SIG-M5 (cell line): ENCODE measurements at places on chromosomes 3 and 15.

GRCh38 chr3:99639579-99639978, 1.2 kb downstream of the COL8A1 start:
- DNase-seq, result no peak

GRCh38 chr3:184880276-184881019, 68.5 kb downstream of the VPS8 start:
- no peak for DNase-seq

DNA sequence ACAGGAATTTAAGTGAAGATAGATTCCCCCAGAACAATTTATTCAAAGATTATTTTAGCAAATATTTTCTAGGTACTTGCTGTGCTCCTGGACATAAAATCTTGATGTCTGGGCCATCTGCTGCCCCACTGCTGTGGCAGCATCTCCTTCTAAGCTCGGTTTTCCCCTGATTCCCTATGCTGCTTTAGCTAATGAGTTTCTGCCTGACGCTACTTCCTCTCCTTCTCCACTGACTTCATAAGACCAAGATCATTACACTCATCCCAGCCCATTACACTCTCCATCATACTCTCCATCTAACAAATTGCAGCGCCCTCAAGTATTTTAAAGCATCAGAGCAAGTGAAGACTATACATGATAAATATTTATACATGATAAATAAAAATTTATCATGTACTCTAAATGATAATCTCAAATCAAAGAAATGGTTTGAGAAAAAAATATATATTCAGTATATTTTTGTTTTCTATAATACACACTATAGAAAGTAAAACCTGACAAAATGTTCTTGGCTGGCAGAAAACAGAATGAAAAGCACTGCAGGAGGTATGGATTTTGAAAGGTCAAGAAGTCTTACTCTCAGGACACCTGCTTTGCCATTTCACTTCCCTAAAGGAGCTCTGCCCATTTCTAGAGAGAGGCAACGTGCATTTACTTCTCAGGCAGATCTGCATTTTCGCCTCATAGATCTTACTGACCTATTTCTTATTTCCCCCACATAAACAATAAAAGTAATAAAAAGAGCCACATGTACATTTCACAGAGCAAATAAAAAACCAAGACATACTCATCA, 232.0 kb downstream of the KCNMB2 start:
- no peak for DNase-seq

- DNase-seq, result no peak
These were observed 18.7 kb upstream of the MTMR14 start for GRCh38 chr3:9630550-9631139.

DNA sequence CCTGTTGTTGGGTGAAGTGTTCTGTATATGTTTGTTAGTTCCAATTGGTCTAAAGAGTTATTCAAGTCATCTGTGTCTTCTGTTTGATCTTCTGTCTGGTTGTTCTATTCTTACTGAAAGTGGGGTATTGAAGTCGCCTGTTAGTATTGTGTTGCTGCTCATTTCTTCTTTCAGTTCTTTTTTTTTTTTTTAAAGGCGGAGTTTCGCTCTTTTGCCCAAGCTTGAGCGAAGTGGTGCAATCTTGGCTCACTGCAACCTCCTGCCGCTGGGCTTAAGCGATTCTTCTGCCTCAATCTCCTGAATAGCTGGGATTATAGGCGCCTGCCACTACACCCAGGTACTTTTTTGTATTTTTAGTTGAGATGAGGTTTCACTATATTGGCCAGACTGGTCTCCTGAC, 23.5 kb downstream of the PFN2 start:
- DNase-seq, result no peak

DNA sequence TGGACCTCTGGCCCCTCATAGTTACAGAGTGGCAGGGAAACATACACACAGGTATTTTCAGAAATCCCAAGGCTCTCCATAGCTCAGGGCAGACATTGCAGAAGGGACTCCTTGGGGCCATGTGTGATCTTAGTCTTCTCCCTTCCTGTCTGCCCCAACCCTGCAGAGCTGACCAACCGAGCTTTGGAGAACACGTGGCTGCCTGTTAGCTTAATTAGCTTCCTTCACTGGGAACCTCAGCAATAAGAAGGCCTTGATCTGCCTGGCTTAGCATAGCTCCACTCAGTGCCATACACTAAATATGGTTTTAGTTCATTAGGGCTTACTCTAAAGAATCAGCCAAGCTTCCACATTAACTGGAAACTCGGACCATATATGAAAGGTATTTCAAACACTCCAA, 12.3 kb downstream of the LYZL4 start:
- DNase-seq, result no peak

- DNase-seq, result no peak
These were observed 4.4 kb upstream of the BRPF1 start for GRCh38 chr3:9727041-9727595.

DNA sequence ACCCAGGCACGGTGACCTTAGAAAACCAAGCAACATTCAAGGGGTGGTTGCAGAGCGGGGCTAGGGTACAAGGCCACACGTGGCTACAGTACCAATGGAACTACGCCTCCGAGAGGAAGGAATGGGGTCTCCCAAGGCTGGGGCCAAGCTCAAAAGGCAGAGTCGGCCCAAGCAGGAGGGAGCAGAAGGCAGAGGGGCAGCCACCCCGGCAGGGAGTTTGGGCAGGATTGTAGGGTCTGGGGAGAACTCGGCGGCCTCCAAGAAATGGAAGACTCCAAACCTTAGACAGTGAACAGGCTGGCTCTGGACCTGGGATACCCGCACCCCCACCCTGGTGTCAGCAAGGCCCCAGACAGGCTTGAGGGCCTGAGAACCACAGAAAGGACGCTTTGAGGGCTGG, 28.7 kb downstream of the ATRIP start:
- DNase-seq, result no peak

DNA sequence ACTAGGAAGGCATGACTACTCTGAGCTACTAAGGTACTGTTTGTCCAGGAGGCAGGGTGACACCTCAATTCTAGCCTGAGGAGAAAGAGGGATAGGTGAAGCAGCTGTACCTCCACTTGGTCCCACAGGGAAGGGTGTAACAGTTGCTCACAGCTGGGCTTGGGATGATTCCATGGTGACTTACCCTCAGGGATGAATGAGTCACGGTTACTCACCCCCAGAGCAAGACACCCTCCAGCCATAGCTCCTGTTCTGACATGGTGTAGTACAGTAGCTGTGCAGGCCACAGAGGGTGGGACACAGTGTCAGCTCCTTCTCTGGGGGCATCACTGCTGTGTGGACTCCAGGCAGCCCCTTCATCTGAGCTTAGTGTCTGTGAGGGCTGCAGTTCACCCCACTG, 868.6 kb upstream of the SEMA6D start:
- no peak for DNase-seq

GRCh38 chr3:49681543-49681942, 7.4 kb downstream of the APEH start:
- DNase-seq, result no peak

DNA sequence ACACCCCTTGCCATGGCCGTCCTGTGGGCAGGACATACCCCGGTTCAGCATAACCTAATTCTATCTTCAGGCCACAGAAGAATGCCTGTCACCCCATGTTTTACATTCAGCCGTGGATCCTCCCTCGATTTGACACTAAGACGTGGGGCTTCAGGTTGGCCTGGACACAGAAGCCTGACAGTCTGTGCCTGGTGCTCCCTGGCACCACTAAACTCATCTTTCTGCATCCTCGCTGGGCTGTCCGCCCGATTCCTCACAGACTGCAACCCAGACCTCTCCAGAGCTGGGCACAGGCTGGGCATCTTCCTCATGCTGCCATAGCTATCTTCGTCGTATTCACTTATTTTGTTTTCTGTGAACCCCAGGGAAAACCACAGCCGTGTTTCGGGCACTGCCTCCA, 117.8 kb upstream of the IQSEC1 start:
- DNase-seq, result no peak

GRCh38 chr3:123791417-123791816, 92.7 kb downstream of the MYLK start:
- no peak for DNase-seq

- no peak for DNase-seq
These were observed 62.0 kb downstream of the TLE3 start for GRCh38 chr15:70035719-70036077.

GRCh38 chr3:148948913-148949657, 42.3 kb upstream of the GYG1 start:
- no peak for DNase-seq

GRCh38 chr3:53824795-53825194, 21.4 kb downstream of the CHDH start:
- DNase-seq, result no peak

DNA sequence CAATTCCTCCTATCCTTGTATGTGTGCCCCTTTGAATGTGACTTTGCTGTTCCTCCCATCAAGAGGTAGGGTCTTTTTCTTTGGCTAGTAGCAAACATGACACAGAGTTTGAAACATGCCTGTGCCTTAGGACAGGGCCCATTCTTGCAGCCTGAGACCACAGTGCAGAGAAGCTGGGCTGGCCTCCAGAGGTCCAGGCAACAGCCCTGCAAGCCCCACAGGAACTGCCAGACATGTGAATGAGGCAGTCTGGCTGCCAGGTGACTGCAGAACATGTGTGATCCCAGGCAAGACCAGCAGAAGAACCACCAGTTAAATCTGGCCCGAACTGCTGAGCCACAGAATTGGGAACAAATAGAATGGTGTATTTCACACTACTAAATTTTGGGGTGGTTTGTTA, 1.2 kb upstream of the HGD start:
- no peak for DNase-seq

DNA sequence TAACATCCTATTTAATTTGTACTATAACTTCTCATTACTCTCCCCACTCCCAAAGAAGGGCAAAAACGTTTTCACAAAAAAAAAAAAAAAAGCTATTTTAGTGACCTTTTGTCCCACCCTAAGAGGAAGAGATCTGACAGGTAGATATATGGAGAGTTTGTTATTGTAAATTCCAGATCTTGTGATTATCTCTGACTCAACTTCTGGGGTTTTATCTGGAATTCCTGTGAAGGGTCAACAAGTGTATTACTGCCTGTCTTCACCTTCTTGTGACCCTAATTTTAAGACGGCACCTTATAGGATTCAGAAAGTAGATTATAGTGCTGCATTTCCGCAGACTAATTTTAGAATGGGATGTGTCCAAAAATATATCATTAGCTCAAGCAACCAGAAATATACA, 205.9 kb upstream of the CDIN1 start:
- DNase-seq, result no peak
